ENCODE measurements at places on chromosomes 13 and 19.
A peak's percentile ranks its signal among the peaks of the same experiment; 100 is the strongest.

GRCh38 chr13:34657716-34658115, 284.4 kb upstream of the NBEA start:
- no peak for DNase-seq

- DNase-seq: no peak
Observed at GRCh38 chr19:1587872-1588271, 4.8 kb downstream of the MBD3 start.

- no peak for DNase-seq
Observed at GRCh38 chr13:19606152-19606551, 27.3 kb upstream of the MPHOSPH8 start.

DNA sequence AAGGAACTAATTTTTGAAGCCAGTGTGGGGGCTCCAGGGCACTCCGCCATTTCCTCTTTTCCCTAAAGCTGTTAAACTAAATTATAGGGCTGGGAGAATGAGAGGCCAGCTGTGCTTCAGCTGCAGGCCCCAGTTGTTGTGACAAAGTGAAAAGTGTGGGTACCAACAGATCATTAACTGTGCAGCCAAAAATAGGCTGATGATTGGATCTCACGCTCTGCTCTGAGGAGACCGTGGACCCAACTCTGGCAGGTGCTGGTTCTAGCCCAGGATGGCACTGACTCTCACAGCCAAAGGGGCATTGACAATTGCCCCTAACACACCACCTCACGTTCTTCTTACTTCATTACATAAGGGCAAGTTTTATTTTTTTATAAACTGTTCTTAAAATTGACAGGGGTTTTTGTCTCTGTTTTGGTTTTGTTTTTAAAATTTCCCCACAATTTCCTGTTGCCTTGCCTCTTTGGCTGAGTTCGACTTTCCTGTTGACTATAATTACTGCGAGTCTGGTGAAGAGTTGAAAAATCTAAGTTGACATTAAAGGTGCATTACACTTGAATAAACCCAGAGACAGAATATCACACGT, 391.0 kb downstream of the FGF9 start:
- DNase-seq: no peak

DNA sequence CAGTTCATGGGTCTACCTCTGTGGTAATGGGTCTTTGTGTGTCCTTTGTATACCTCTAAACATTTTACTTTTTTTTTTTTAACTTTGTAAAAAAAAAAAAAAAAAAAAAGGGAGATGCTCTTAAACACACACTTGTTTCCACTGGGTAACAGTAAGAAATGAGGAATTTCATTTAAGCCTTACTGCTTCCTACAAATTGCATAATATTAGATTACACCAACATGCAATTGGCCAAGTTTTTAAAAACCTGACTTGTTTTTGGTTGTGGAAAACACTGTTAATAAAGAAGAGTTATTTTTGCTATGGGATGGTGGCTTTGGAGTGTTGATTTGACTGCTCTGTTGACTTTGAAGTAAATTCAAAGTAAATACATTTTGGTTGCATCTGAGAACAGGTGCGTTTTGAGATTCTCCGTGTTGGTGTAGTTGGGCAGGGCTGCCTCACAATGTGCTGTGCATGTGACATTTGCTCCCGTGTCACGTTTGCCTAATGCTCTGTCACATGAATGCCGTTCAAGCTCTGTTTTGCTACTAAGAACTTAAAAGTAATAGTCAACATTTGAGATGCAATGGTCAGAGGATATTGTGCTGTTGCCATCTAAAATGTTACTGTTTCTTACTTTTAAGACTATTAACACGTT, 202.4 kb downstream of the LMO7 start:
- DNase-seq: no peak

GRCh38 chr13:37192956-37193355, 87.5 kb upstream of the CSNK1A1L start:
- DNase-seq: no peak

GRCh38 chr19:41552558-41552957, 23.4 kb upstream of the CEACAM21 start:
- DNase-seq: peak; percentile 21

DNA sequence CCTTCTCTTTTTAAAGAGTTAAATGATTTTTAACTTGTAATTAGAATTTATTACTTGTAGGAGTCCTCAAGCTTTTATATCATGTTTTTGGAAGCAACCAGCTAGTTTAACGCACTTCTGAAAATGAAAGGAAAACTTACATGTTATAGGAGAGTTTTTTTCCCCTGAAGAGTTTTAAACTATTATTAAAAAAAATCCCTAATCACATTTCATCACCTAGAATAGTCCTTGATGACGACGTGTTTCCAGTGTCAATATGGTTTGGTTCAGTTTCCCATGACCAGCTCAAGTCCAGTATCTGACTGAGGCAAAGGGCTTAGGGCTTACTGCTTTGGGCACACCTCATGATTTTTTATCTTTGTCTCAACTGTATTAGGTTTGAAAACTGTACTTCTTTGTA, 36.0 kb downstream of the URI1 start:
- no peak for DNase-seq

DNA sequence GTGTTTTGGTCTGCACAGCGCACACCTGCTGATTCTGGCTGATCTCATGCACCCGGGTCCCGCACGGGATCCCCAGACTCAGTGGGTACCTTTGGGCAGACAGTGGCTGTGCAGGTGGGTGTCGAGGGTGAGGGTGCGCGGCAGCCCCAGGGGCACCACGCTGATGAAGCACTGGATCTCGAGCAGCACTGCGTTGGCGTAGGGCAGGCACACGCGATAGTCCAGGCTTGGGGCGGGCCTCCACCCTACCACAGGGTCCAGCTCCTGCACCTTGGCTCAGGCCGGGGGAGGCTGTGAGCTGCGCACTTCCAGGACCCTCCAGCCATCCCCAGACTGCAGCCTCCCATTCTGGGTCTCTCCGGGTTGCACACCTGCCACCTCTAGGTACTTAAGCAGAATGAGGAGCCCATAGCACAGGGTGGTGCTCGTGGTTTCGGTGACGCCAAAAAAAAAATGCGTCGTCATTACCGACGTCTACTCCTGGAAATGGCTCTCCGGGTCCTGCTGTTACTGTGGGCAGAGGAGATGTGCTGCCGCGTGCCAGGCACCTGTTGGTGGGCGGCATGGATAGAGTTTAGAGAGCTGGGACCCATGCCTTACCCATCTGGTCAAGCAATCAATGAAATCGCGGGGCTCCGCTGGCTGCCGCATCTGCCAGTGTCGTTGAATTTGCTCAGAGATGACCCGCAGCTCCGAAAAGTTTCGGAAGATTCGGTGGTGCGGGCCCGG, 10.5 kb downstream of the EGLN2 start:
- no peak for DNase-seq

Measured in activated naive CD4-positive, alpha-beta T cell treated with anti-CD3 and anti-CD28 coated beads, Interleukin-2, amount 50 U/mL, for 16 hours (primary cell).